ENCODE measurements at places on chromosomes 4 and X. TPM values are rescaled to one million over a fixed set of nuclear protein-coding genes. Genes with fewer than 3 reads are reported as not detected.

FRMD7 gene
- not detected for polyA plus RNA-seq

DRP2 gene
- 0.21 TPM for polyA plus RNA-seq

PPEF2 gene
- polyA plus RNA-seq: not detected

FGF5 gene
- polyA plus RNA-seq: 17.7 TPM

SH2D1A gene
- not detected for polyA plus RNA-seq

ODAPH gene
- 0.19 TPM for polyA plus RNA-seq

Measured in SK-N-SH (cell line).